NCI-H1694 (cell line): ENCODE measurements at places on chromosomes 5 and 9.

DNA sequence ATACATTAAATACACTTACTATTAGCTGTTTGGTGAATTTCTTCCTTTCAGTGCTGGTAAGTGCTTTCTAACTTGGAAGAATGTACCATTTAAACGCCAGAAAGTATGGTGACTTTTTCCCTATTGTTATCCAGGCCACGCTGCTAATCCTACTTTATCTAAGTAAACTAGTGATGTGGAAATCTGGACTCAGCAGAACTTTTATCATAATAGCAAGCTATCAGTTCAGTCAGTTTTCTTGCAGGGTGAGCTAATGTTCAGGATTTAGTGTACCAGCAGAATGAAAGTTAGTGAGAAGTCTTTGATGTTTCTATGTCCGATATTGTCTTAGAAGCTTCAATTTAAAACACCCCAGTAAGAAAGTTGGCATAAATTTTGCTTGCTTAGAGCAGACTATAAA is 72.2 kb downstream of the HSD17B4 start:
- no peak for DNase-seq

GRCh38 chr5:131210151-131210510 is 39.4 kb downstream of the LYRM7 start:
- DNase-seq = no peak

GRCh38 chr5:127492854-127493738 is 24.3 kb upstream of the PRRC1 start:
- peak; percentile 55 for DNase-seq

DNA sequence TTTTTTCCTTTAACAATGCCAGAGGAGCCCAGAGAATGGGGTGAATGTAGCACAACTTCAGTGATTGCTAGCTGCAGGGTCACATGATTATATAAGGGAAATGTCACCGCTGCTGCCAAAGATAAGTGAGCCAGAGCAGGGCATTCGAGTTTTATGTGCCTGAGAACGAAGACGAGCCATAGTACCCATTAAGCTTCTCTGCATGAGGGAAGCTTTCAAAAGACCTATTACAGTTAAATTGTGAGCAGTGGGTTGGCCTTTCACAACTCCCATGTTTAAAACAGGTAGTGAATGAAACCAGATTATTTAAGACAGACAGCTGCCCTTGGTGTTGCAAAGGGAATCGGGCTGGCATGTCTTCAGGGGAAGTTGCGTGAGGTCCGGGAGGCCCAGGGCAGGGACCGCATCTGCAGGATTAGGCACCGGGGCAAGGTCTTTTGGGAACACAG is 82.4 kb upstream of the TNFAIP8 start:
- no peak for DNase-seq

- no peak for DNase-seq
Measured at GRCh38 chr5:95621839-95622629, 2.1 kb downstream of the GPR150 start.

DNA sequence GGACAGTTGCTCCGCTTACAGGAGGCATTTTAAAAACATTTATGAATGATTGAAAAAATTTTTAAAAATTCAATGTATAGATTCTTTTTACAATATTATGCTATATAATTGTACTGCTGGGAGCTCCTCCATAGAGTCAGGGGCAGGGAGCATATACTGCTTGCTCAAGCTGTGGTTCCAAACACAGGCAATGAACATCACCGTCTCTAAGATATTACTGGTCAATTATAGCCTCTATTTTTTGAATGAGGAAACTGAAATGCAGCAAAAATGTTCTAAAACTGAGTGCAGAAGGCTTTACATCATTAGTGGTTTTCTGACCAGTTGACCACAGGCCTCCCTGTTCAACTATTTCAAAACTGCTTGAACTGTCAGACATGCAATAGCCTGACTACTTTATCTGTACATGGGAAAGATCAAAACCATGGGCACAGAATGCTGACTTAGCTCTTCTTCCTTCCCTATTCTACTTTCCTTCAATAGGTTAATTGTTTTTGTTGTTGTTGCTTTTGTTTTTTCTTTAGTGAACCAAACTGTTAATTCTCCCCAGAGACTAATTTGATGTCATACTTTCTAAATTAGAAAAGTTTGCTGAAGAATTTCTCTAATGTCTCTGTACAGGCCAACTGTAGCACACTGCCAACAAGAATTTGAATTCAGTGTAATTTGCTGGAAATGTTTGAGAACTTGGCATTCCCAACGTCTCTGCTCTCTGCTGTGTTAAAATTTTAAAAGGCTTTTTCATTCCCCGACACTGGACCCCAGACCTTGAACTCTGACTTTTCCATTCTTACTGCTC is 107.6 kb upstream of the MPDZ start:
- DNase-seq = no peak

GRCh38 chr5:159975462-159976019 is 33.4 kb upstream of the TTC1 start:
- no peak for DNase-seq

DNA sequence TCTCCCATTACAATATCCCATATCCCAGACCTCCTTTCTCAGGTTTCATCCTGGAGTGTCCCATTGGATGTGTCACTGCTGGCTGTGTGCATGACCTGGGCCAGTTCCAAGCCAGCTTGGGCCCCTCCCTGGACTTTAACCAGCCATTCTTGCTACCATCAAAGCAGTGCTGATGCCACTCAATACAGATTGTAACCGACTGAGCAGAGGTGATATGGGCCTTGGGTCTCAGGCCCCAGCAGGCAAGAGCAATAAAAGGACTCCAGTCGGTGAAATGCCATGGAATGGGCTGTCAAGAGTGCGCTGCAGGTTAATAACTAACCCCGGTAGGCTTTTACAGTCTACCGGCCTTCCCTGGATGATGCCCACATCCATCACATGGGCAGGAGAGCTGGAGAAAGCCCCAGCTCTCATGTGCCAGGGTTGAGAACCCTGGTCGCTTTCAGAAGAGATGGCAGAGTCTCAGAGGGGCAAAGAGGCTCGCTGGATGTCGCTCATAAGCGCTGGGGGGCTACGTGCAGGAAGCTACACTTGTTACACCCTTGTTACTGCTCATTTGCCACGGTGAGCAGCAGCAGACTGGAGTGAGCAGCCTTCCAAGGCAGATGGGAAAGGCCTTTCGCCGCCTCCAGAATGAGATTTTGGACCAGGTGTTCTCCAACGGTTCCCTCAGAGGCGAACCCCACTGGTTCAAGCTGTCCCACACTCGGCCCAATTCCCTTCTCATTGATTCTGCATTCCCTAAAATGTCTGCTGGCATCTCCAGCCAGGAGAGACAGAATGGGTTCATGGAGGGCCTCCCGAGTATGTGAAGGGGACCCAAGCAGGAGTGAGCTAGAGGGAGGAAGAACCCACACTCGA is 13.2 kb downstream of the EPB41L4B start:
- no peak for DNase-seq
